ENCODE measurements at places on chromosomes 6 and 20. TPM values are rescaled to one million over a fixed set of nuclear protein-coding genes. Genes with fewer than 3 reads are reported as not detected.

HLA-F gene
- total RNA-seq: 39.2 TPM

PSORS1C2 gene
- not detected for total RNA-seq

HNF4A gene
- not detected for total RNA-seq

OSER1 gene
- 47.6 TPM for total RNA-seq

C6orf58 gene
- total RNA-seq: not detected

GRCh38 chr20:50037123-50037522, 54.3 kb downstream of the SNAI1 start:
- no peaks in the 10 kb centered on the region for H3K4me1 ChIP-seq
- H3K27me3 ChIP-seq: no peaks in the 10 kb centered on the region
- no peak overlapping the region for H3K27ac ChIP-seq
- no peaks in the 10 kb centered on the region for H3K36me3 ChIP-seq
- no peak for ATAC-seq

DNA sequence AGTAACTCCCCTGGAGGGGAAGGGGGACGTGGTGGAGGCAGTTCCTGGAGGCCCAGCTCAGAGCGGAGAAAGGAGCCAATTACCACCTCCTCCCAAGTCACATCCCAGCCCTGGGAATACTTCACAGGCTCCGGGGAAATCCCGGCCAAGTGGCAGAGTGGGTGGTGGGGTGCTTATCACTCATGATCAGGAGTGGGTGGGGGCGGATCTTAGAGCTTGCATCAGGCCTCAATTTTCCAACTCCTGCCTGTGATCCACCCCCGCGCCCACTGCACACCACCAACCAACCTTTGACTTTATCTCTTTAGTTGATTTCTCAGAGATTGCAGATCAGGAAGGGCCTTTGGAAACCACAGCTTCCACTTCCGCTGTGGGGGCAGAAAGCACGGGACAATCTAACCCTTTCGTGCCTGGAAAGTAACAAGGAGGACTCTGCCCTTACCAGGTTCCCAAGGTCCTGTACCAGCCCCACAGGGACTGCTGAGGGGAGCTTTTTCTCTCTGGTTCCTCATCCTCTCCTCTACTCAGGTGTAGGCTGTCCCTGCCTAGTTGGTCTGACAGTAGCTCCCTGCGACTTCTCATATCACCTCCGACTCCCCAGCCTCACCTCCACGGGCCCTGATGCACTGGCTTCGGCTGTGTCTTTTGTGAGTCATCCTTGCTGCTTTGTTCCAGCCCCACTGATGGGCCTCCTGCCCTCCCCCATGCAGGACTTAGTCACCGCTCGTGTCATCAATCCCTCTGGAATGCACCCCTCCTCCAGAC, 24.9 kb upstream of the IER3 start:
- no peak overlapping the region for H3K4me3 ChIP-seq
- H3K27ac ChIP-seq: no peak overlapping the region
- H3K36me3 ChIP-seq: no peaks in the 10 kb centered on the region

DNA sequence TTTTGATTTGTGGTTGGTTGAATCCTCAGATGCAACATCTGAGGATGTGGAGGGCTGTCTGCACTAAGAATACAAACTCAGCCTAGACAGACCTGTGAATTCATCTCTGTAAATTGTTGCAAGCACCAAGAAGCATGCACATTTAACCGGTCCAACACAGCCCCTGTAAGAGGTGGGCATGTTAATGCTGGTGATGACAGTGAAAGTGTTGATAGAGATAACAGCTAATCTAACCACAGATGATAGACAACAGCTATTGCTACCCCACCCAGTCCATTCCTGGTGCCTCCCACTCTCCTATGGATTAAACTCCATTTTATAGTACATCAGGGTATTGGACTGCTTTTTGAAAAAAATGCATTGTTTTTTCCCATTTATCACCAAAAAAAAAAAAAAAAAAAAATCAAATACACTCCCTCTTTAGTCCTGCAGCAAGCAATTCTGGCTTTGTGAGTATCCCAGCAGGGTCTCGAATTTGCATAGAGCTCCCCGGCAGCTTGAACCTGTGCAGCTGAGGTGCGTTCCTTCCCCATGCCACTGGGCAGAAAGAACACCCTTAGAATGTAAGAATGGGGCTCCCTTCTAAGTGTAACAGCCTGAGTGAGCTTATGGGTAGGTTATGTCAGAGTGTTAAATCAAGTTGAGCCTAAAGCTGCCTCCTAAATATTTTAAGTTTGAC, 270.9 kb upstream of the JARID2 start:
- H3K27me3 ChIP-seq: no peaks in the 10 kb centered on the region
- H3K27ac ChIP-seq: no peak overlapping the region
- no peaks in the 10 kb centered on the region for H3K36me3 ChIP-seq

DNA sequence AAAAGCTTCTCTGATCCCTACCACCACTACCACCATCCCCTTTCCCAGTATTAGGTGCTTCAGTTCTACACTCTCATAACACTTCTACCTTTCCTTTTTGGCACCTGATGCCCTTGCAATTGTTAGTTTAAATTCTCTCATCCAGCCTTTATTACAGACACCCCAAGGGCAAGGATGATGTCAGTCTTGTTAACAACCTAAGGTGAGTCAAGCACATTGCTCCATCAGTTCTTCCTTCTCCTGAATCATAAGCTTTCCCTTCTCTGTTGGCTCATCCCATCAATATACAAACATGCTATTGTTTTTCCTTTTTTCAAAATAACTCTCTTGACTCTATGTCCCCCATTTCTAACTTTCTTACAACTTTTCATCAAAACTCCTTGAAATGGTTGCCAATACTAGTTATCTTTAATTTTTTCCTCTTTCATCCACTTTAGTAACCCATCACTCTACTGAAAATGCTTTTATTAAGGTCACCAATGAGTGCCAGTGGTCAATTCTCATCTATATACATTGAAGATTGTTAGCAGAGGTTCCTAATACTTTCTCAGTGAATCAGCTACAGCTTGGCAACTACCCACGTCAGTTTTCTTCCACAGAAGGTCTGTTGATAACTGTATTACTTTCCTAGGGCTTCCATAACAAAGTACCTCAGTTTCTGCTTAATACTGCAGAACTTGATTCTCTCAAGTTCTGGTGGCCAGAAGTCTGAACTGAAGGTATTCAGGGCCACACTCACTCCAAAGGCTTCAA, 97.1 kb upstream of the FLRT3 start:
- no peak overlapping the region for H3K4me3 ChIP-seq
- ATAC-seq: no peak
- no peaks in the 10 kb centered on the region for H3K36me3 ChIP-seq
- H3K4me1 ChIP-seq: no peaks in the 10 kb centered on the region
- no peaks in the 10 kb centered on the region for H3K27me3 ChIP-seq
- no peak overlapping the region for H3K27ac ChIP-seq

DNA sequence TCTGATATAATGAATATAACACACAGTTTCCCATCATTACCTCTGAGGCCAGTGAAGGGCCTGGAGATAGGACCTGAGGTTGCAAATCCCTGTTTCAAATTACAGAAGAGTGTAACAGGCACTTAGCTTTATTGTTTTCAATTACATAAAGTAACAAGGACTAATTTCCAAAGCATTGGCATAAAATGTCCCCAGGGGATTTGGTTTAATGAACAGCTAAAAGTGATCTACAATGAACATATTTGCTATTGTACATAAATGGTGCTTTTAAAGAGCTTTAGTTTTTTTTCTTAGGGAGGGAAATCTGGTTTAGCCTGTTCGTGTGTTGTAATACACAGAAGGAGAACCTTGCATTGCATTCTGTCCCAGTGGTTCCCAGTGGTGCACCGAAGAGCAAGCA, 54.4 kb downstream of the HMGN3 start:
- no peaks in the 10 kb centered on the region for H3K36me3 ChIP-seq
- no peak overlapping the region for H3K27ac ChIP-seq
- H3K4me1 ChIP-seq: no peaks in the 10 kb centered on the region
- H3K27me3 ChIP-seq: no peaks in the 10 kb centered on the region
- no peak overlapping the region for H3K4me3 ChIP-seq

GRCh38 chr6:48624631-48625030, 513.6 kb upstream of the PTCHD4 start:
- H3K27me3 ChIP-seq: no peaks in the 10 kb centered on the region
- H3K4me3 ChIP-seq: no peak overlapping the region
- ATAC-seq: no peak

- H3K4me1 ChIP-seq: peaks cover 39% of the 10 kb centered on the region
- H3K4me3 ChIP-seq: no peak overlapping the region
- no peaks in the 10 kb centered on the region for H3K36me3 ChIP-seq
- no peak overlapping the region for H3K27ac ChIP-seq
- ATAC-seq: no peak
Observed at GRCh38 chr6:134015719-134016557, 36.5 kb downstream of the SLC2A12 start.

- no peaks in the 10 kb centered on the region for H3K27me3 ChIP-seq
- ATAC-seq: peak; percentile 95
- H3K36me3 ChIP-seq: no peaks in the 10 kb centered on the region
- peak within 1 kb of the TSS; percentile 30 for H3K27ac ChIP-seq
Observed at GRCh38 chr6:3848925-3849605, at the start of gene FAM50B. Gene FAM50B (plus strand): TSS chr6:3849373. CDS start chr6:3849812, 439 bp downstream.

DNA sequence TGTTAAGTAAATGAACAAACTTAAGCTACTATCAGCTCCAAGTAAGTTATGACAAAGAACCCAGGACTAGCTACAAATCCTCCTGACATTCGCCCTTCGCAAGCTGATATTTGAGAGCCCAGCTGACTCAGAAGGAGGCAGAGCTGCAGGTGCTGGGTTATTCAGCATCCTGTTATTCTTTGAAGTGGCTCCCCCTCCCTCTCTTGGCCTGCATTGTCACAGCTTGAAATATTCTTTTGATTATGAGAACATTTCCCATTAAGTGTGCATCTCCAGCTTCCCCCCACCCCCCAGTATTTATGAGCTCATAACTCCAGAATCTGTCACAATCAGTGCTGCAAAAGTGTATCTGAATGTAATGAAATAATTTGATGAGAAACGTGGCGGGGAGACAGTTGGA, 78.8 kb upstream of the RALY start:
- ATAC-seq: no peak
- no peaks in the 10 kb centered on the region for H3K27me3 ChIP-seq
- no peaks in the 10 kb centered on the region for H3K4me1 ChIP-seq
- no peak overlapping the region for H3K27ac ChIP-seq
- no peak overlapping the region for H3K4me3 ChIP-seq

All from gastroesophageal sphincter (tissue), 4 donors.